ENCODE measurements at places on chromosomes 5 and 9. TPM values are rescaled to one million over a fixed set of nuclear protein-coding genes. Genes with fewer than 3 reads are reported as not detected.

DNA sequence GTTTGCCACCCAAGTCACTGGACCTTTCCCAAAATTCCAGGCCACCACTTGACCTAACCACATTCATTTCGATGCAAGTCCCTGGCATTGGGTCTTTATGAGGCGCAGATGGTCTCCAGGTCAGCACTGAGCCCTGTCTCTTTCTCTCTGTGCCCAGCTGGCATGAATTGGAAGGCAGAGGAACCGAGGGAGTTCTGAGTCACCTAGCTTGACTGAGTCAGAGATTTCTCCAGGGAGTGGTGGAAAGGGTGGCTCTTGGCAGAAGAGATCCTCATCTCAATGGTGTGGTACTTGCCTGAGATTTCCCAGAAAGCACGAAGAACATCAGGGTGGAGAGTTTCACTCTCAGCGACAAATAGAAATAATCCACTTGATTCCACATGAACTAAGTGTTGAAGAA is 43.8 kb downstream of the WDR36 start:
- DNase-seq, result no peak

DNA sequence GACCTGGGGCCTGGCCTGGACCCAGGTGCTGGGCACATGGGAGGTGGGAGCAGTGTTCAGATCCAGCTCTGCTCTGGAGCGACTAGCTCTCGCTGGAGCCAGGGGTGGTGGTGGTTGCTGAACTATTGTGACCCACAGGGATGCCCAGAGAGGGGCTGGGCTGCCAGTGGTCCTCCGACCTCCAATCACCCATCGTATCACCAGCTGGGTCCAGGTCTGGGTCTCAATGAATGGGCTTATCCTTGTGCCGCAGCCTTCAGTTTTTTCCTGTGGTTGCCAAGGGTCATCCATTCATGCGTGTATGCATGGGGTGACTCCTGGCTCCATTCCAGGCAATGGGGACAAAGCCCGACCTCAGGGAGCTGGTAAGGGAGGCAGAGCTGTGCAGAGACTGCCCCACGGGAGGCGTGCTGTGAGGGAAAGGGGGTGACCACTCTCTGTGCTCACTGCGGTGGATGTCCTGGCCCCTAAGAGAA is 68.6 kb upstream of the RNF130 start:
- no peak for DNase-seq

- no peak for DNase-seq
Observed at GRCh38 chr5:17219006-17219422, 1.6 kb downstream of the BASP1 start.

DNA sequence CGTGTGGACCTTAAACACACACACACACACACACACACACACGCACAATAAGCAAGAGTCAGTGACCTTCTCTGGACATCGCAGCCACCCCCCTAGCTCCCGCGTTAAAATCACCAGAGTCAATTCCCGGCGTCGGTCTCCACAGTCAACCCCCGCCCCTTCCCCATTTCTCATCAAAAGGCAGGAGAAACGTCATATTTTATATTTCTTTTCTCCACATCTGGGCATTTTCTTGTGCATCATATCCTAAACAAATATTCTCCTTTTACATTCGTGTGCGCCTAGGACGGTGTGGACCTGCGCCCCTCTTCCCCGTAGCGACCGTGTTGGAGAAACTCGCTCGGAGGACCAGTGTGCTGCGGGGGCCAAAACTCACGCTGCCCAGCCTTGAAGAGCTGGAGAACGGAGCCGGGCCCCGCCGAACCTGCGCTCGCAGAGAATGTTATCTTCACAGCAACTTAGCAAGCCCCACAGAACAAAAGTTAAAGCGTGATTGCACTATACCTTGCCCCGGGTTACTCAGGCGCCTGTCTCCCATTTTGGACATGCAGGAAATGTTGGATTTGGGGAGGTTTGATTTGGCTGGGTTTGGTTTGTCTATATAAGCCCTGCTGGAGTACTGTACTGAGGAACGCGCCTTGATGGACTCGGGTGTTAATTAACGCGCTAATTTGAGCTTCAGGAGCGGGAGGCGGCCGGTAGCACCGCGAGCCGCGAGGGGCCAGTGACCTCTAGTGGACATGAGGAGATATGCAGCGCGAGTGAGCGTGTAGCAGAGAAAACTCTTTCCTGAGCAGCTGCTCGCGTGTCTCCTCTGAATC is 192.4 kb downstream of the MEF2C start:
- peak; percentile 25 for DNase-seq

DNA sequence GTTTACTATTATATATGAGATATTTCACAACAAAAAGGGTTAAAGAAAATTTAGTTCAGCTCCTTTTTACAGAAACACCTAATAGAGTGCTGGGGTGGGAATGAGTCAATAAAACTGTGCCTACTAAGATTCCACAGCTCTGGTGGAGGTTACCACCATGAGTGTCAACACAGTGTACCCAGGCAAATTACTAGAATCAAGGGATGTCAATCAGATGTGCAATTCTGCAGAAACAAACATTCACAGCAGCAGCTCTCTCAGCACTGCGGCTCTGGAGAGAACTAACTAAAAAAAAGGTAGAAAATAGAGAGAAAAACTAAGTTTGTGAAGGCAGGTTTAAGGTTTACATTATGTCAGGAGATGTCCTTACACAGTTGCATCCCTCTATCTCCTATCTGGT is 1313.0 kb downstream of the MAT2B start:
- DNase-seq, result no peak

GRCh38 chr5:71821029-71821428 is 102.0 kb downstream of the CARTPT start:
- DNase-seq, result no peak

SLC34A3 gene
- polyA plus RNA-seq, result 1.5 TPM
